Stimulated activated CD4-positive, alpha-beta T cell treated with anti-CD3 and anti-CD28 coated beads, Interleukin-12 subunit alpha, Interleukin-12 subunit beta, amount 100 ng/mL, for 4 hours (primary cell): ENCODE measurements at places on chromosomes 11 and 22.

- no peak for DNase-seq
Measured at GRCh38 chr22:29325785-29326315, 10.4 kb upstream of the RASL10A start.

DNA sequence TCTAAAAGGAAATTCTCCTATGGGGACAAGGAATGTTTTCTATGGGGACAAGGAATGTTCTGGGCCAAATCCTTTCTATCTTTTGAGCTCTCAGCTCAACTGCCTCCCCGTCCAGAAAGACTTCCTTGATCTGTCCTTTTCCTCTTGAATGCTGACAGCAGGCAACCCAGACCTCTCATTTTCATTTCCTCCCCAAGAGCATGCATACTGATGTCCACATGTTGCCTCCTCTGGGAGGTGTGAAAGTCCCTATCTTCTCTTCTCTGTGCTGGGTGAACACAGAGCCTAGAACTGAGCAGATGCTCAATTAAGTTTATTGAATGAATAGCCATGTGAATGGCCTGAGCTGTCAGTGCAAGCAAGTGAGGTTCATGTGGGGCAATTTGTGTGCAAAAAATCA lies 331.9 kb upstream of the NARS2 start:
- DNase-seq = no peak

- DNase-seq = no peak
Measured at GRCh38 chr22:33789690-33790253, 130.5 kb downstream of the LARGE1 start.

DNA sequence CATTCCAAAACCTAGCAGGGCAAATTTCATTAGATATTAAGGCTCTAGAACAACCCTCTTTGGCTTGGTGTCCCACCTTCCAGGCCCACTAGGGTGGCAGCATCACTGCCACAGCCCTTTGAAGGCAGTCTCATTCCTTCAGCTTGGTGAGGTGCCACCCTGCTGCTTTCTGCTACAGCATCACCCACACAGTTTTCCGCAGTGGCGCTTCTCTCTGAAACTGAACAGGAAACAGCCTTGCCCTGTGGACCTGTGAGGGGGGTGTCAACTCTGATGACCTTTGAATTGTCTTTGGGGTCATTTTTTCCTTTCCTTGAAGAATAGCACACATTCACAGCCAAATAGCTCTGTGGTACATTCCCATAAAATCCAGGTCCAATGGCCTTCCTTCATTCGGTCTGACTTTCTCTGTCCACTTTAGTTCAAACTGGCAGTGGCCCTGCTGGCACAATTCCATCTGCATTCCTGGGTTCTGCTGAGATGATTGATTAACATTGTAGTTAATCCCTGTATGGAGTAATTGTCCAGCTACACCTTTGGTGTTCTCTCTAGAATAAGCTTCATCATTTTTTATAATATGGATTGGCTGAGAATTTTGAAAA lies 251.9 kb upstream of the FAT3 start:
- no peak for DNase-seq

DNA sequence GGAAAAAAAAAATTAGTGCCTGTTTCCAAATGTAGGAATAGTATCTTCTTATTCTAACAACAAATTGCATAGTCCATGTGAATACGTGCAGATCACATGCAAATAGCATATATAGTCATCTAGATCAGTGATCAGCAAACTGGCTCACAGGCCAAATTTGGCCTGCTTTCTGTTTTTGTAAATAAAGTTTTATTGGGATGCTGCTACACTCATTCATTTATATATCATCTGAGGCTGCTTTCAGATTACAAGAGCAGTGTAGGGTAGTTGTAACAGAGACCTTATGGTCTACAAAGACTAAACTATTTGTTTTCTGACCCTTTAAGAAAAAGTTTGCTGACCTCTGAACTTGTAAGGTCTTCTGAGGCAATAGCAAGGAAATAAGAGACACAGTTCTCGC lies 65.6 kb downstream of the SFI1 start:
- no peak for DNase-seq

- DNase-seq = peak; percentile 53
Measured at GRCh38 chr11:123083623-123084029, 21.7 kb upstream of the HSPA8 start.

- DNase-seq = no peak
Measured at GRCh38 chr22:47333625-47334024, 571.2 kb downstream of the TBC1D22A start.

DNA sequence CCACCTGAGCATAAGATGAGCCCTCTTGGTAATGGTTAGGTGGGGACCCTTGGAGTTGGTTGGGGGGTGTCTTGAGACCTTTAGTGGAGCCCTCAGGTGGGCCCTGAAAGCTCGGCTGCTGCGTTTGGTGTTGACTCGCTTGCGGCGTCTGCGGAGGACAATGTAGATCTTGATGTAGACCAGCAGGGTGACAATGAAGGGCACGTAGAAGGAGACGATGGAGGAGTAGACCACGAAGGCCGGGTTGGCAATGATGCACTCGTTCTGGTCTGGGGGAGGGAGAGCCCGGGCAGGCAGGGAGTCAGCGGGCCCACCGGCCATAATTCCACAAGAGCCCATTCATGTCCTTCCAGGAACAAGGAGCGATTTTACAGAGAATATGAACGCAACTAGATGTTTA lies 27.8 kb downstream of the ANKK1 start:
- DNase-seq = no peak

GRCh38 chr11:78460471-78460870 lies 42.9 kb upstream of the GAB2 start:
- no peak for DNase-seq

GRCh38 chr11:14551380-14551779 lies 31.2 kb upstream of the PSMA1 start:
- DNase-seq = no peak

- no peak for DNase-seq
Measured at GRCh38 chr22:46546466-46547178, 9.2 kb upstream of the CELSR1 start.

GRCh38 chr22:27220339-27220738 lies 563.0 kb downstream of the MIAT start:
- no peak for DNase-seq

DNA sequence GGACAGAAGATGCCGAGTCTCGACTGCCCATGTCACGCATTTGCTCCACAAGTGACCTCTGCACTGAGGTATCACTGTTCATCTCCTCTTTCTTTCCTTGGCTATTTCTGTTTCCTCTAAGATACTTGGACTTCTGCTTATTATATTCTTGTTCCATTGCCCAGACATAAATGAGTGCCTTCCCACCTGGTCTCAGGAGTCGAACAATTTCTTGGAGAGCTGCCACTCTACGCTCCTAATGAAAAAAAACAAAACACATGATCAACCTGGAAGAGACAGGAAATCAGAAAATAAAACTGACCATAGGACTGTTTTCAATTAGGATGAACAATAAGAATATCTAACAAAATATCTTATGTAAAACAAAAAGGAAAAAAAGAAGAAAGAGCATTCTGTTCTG lies 47.4 kb upstream of the CWF19L2 start:
- DNase-seq = no peak

DNA sequence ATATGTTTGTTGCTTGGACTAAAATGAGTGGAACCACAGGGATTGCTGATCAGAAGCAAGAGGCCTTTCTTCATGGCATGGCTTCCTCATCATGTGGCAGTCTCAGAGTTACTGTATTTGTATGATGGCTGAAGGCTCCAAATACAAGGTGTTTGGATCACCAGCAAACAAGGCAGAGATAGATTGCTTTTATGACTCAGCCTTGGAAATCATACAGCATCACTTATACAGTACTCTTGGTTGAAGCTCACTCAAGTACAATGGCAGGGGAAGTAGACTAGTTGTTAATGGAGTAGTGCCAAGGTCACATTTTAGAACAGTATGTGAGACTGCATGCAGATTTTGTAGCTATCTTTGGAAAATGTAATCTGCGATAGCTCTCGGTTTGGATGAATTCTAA lies 16.6 kb downstream of the CAPRIN1 start:
- no peak for DNase-seq

DNA sequence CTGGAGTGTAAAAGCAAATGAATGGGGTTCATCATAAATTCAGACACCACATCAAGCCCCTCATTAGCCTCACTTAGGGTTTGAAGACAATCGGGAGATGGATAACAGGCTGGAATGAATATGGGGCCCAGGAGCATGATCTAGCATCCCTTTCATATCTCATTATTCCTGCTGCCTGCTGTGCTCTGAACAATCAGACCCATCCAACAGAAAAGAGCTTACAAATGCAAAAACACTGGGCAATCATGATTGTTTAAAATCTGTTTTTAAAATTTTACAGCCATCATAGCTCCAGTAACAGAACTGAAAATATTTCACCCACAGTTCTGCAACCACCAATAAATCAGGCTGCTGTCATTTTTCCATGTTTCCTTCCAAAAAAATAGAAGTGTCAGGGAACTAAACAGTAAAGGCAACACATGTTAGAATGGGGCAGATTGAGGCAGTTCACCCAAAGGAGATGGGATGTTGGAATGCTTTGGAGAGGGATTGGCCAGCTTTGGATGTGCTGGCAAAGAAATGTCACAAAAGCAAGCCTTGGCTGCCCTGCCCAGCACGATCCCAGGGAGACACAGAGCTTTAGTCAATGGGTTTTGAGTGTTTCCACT lies 47.8 kb upstream of the BMAL1 start:
- no peak for DNase-seq

DNA sequence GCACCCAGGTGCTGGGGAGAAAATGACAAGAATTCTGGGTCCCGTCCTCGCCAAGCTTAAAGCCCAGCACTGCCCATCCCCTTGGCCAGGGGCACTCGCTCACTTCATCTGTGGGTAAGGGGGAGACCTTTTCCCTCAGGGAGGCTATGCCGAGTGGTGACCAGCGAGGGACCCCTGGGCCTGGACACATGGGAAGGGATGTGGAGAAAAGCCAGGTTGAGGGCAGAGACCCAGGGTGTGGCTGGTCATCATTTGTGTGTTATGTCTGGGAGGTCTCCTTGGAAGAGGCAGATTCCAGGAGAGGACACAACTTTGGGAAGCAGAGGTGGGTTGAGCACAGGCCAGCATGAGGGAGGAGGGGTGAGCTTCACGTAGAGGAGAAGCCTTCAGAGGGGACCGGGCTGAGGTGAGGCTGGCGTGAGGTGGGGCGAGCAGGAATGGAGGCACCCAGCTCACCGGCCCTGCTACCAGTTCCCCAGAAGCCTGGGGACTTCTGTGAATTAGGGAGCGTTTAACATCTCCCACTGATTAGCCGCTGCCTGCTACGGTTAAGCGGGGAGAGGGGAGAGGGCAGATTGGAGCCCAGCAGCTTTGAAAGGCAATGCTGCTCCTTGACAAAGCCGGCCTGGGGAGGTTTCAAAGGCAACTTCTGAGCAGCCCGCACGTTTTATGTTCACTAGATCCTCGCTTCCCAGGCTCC lies 25.8 kb upstream of the NECTIN1 start:
- no peak for DNase-seq

DNA sequence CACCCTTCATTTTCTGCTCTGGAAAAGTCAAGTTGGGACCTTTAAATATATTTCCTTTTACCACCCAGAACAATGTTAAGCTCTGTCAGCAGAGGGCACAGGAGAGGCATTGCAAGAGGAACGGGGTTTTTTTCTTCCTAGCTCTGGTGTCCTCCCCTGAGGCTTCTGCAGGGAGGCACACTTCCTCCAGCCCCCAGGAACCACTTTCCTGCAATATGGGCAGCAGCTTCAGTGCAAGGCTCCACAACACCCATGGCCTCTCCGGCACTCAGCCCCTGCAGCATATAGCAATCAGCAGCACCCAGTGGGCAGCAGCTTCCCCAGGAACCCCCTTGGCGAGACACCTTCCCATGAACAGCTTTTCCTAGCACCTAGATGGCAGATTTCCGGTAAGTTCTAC lies 101.4 kb downstream of the SYT9 start:
- no peak for DNase-seq

DNA sequence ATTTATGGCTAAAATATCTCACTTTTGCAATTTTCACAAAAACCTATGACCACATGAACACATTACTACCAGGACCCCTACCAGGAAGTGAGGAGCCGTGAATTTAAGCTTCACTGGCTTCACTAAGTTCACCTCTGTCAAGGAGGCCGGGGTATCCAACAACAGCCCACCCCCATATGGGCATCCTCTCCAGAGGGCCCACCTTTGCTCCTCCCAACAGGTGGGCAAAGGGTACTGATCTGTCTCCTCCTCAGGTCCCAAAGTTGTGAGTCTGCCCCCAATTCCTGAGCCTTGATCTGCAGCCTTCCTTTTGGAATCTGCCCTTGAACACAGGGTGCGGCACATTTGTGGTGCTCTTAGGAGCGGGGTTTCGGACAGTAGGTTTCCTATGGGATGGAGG lies 66.9 kb downstream of the OTOG start:
- no peak for DNase-seq

DNA sequence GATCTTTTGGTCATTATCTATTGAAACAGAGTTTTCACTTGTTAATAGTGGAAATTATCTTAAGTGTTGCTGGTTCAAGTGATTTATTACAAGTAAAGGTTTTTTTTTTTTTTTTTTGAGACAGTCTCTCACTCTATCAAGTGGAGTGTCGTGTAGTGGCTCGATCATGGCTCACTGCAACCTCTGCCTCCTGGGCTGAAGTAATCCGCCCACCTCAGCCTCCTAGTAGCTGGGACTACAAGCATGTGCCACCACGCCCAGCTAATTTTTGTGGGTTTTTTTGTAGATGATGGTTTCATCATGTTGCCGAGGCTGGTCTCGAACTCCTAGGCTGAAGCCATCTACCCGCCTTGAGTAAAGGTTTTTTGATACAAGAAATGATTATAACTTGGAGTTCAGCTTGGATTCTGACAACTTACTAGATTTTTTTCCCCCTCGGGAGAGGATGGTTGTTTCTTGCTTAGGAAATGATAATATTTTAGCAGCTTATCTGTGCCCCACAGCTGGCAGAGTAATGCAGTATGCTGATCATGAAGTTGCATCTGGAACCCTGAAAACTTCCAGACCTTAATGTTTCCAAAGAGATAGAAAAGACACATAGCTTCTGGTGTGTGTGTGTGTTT lies 68.9 kb downstream of the MTMR3 start:
- DNase-seq = no peak

- DNase-seq = no peak
Measured at GRCh38 chr11:129368889-129369672, 6.6 kb upstream of the BARX2 start.

DNA sequence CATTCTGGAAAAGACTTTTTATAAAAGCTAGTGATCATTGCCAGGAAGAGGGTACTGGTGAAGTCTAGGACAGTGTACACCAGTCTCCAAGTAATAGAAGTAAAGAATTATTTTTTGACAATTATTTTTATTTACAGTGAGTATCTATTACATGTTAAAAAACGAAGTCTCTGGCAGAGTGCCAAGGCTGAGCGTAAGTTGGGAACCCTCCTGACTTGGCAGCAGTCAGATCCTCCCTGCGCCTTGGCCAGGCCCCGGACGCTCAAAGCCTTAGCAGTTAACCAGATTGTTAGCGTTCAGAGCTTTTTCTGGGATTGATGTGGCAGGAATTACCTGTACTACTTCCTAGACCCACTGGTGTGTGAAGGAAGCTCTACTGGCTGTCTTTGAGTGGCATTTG lies 38.1 kb upstream of the CTTN start:
- DNase-seq = no peak
